Aortic smooth muscle cell (primary cell): ENCODE measurements at places on chromosomes 11 and 22. TPM values are rescaled to one million over a fixed set of nuclear protein-coding genes. Genes with fewer than 3 reads are reported as not detected.

The RASGRP2 gene
- 0.19 TPM in 1 of 2 replicates, not detected in the other for total RNA-seq

The PKNOX2 gene
- 0.92 and 1.1 TPM in 2 replicates for total RNA-seq

The RFPL3 gene
- not detected in 2 replicates for total RNA-seq

The B3GAT1 gene
- not detected in 2 replicates for total RNA-seq

The SPDYC gene
- total RNA-seq, result not detected in 2 replicates

The CSF2RB gene
- total RNA-seq, result 0.81 and 1.5 TPM in 2 replicates

The IFITM10 gene
- total RNA-seq, result 4.5 and 7.7 TPM in 2 replicates

The RBM4 gene
- total RNA-seq, result 110 and 124 TPM in 2 replicates

The MRGPRX3 gene
- total RNA-seq, result not detected in 2 replicates

The MTMR2 gene
- total RNA-seq, result 35.8 and 43.0 TPM in 2 replicates

The GUCY1A2 gene
- 0.31 and 0.53 TPM in 2 replicates for total RNA-seq

The GAB2 gene
- 13.3 and 15.7 TPM in 2 replicates for total RNA-seq

The GAS2L1 gene
- 10.1 and 10.8 TPM in 2 replicates for total RNA-seq

The OR2AG2 gene
- total RNA-seq, result 0.13 and 0.19 TPM in 2 replicates

The ZDHHC5 gene
- 30.7 and 33.3 TPM in 2 replicates for total RNA-seq
